ENCODE measurements at places on chromosomes 2 and 18.

DNA sequence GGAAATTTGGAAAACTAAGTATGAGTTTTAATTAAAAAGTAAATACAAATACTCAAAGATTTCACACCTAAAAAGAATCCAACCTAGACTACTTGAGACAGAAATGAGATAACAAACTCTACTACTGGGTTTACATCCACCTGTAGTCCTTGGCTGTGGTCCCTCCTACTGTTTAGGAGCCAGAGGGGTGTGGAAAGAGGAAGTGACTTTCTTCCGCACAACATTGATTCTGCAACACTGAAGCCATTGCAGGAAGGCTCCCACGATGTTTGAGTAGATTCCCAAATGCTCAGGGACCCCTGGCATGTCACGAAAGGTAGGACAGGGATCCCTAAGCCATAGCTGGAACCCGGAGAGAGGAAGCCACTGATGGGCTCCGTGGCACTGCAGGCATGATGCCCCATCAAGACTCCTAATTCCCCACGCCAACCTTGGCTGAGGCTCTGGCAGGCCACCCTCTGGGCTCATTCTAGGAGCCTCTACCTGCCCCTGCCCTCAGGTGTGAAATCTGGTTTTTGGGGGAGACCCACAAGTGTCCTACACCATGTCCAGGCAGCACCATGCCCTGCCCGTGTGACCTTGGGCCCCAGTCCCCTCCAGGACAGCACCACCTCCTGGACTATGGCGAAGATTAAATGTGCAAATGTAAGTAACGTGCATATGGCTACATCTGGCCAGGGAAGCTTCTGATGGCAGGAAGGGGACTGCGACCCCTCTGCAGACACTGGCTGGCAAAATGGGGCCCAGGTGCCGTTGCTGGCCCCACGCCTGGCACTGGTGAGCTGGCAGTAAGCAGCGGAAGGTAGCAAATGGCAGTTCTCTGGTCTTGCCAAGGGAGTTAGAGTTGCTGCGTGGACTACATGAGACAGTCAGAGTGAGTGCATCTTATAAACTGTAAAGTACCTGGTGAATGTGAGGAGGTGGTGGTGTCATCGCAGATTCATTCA lies 38.2 kb upstream of the MAL start:
- DNase-seq, result no peak

- no peak for DNase-seq
Measured at GRCh38 chr2:20425371-20425881, 21.4 kb upstream of the RHOB start.

- DNase-seq, result no peak
Measured at GRCh38 chr18:58114766-58115165, 70.7 kb downstream of the NEDD4L start.

DNA sequence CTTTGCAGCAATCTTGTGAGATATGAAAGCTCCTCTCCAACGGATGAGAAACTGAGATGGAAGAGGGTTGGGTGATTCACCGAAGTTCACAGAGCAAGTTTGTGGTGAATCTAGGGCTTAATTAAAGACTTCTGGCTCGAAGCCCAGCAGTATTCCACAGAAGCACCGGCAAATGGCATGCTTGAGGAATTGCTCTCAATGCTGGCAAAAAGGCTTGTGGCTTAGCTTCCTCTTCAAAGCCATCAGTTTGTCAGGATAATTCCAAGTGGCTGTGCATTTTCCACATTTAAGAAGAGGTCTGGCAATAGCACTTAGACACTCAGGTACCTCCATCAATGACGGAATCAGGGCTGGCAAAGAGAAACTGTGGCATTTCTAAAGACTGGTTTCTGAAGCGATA lies 98.7 kb upstream of the SLC66A3 start:
- DNase-seq, result no peak

- no peak for DNase-seq
Measured at GRCh38 chr2:37357069-37357468, 12.6 kb downstream of the QPCT start.

GRCh38 chr2:140990416-140990815 lies 1140.4 kb downstream of the LRP1B start:
- DNase-seq, result no peak

- DNase-seq, result no peak
Measured at GRCh38 chr2:11709293-11709692, 37.1 kb upstream of the LPIN1 start.

- DNase-seq, result no peak
Measured at GRCh38 chr2:40396124-40396523, 55.8 kb downstream of the SLC8A1 start.

GRCh38 chr2:114049280-114049679 lies 159.4 kb downstream of the ACTR3 start:
- no peak for DNase-seq

DNA sequence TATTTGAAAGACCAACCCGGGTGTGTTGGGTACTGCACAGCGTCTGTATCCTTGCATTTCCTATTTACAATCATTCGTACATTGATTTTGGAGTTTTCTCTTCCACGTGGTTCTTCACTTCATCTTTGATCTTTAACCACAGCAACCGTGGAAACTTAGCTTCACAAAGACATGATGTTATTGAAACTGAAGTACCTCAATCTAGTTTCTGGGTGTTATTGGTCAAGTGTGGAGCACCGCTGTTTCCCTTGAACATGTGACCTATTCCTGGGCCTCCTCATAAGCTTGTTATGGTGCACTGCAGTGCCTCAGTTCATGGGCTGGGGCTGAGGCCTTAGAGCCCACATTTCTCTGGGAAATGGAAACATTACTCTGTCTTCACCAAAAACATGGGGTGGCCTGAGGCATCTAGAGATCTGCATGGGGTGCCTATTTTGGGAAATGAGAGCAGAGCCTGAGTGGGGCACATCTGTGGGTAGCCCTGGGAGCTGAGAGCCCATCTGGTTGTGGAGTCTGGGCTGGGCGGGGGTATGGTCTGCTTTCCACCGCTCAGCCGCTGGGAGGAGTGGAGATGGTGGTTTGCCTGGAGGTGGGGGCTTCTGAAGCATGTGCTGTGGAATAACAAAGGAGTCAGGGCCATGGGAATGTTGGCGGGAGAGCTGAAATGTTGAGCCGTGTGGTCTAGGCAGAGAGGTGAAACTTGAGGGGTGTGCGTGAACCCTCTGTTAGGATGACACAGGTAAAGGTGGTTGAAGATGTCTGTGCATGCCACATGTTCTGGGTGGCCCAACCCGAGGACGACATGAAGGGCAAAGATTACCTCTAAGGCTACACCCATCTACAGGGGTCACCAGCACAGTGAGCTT lies 37.4 kb downstream of the ZNF236 start:
- no peak for DNase-seq

DNA sequence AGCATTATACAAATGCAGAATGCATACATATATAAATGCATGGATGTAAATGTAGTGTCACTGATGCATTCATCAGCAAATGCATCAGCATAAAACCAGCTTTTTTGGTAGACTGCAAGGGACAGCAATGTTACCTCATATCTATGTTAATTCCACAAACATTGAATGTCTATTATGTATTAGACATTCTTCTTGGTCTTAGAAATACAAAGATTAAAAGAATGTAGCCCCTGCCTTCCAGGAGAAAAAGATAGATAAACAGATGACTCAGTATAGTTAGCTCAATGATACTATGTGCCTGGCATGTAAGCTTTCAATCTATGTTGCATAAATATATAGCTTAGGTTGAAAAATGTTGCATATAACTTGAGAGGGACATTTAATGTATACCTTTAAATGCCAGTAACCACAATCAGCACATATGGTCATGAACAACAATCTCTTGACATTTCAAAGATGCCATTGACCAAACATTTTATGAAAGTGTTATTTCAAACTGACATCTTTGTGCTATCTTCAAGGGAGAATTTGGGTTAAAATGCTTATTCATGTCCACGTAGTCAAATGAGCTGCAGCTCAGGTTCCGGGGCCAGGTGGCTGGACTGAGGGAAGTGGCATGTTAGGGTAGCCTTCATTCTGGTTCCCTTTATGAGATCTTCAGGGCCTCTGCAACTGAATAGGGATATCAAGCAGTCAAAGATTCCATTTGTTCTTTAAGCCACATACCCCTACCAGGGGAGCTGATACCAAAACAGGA lies 45.2 kb upstream of the GCG start:
- no peak for DNase-seq

- no peak for DNase-seq
Measured at GRCh38 chr18:56200381-56200911, 437.9 kb downstream of the TXNL1 start.
